ENCODE measurements at places on chromosomes 4 and X.

DNA sequence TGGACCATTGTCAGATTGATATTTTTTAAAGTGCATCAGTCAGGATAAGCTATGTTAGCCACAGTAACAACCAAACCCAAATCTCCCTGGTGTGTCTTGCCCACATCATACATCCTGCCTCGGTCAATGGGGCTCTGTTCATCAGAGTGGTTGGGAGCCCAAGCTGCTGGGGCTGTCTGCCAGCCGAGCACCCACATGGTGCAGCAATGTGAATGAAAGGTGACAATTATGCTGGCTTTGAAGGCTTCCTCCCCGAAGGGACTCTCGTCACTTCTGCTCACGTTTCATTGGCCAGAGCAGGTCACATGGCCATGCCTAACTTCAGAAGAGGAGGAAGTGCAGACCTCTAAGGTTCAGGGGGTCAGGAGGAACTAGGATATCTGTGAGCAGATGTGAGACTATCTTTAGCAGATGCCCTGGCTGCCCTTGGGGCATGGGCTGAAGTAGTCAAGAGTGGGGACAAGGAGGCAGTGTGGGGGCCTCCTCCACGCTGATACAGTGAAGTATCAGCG lies 1.3 kb upstream of the JAKMIP1 start:
- H3K4me3 ChIP-seq, result peak overlapping the region; percentile 61
- H3K36me3 ChIP-seq, result no peaks in the 10 kb centered on the region

DNA sequence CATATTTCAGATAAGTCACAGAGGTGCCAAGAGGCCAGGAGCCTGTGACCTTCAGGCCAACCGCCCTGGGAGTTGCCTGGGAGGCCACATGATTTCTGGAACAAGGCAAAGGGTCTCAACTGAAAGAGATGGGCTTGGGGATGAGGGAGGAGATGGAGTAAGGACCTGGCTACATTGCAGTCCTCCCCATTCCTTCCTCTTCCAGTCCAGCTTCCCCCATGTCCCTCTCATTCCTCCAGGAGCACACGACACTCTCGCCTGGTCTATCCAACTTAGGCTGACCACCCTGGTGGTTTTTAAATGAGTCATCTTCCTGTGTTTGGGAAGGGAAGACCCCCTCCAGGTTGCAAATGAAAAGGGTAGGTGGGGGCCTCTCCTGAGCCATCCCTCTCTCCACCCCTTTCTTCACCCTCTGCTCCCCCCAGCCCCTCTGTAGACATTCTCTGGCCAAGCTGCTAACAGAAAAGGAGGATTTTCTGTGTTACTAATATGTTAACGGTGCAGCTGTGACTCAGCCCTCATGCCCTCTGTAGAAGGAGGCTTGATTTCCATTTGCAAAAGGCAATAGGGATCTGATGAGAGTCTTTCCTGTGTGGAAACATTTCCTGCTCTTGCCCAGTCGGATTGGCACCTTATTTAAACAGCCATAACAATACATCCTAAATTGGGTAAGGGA lies 79.2 kb downstream of the RTL5 start:
- peaks cover 4% of the 10 kb centered on the region for H3K27me3 ChIP-seq
- H3K36me3 ChIP-seq, result no peaks in the 10 kb centered on the region
- no peak overlapping the region for H3K27ac ChIP-seq
- no peak for DNase-seq
- H3K4me3 ChIP-seq, result no peak overlapping the region

DNA sequence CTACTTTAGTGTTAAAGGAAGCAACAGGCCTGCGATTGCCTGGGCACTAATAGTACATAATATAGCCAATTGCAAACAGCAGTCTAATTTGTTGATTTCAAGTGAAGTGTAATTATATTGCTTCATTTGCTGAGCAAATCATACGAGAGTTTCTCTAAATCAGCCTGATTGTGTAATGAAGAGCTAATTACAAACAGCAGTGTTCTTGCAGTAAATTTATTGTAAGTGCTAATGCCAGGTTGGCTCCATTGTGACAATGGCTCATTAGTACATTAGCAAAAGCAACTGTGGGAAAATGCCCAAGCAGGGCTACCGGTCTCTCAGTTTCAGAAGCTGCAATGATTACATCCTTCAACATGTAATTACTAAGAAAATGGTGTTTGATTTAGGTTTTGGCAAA lies 591.5 kb downstream of the GALNTL6 start:
- no peaks in the 10 kb centered on the region for H3K36me3 ChIP-seq
- no peaks in the 10 kb centered on the region for H3K4me1 ChIP-seq
- no peaks in the 10 kb centered on the region for H3K27me3 ChIP-seq
- no peak for DNase-seq
- no peak overlapping the region for H3K27ac ChIP-seq
- H3K4me3 ChIP-seq, result no peak overlapping the region

DNA sequence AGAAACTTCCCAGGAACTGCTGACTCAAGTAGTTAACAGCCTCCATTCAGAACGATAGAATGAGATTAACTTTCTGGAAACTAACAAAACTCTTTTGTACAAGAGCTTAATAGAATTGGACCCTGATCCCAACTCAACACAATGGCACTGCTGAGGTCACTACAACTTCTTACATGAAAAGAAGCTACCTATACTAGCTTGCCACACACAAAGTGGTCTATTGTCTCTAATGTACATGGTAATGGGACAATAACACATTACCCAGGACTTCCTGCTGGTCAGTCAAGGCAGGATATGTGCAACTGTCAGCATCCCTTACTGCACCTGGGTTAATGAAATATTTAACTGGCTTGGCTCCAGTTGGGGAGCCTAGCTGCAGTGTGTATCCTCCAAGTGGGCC lies 56.2 kb downstream of the BRCC3 start:
- no peaks in the 10 kb centered on the region for H3K27me3 ChIP-seq
- DNase-seq, result no peak
- no peak overlapping the region for H3K27ac ChIP-seq
- H3K36me3 ChIP-seq, result peaks cover 23% of the 10 kb centered on the region
- no peaks in the 10 kb centered on the region for H3K4me1 ChIP-seq
- no peak overlapping the region for H3K4me3 ChIP-seq

DNA sequence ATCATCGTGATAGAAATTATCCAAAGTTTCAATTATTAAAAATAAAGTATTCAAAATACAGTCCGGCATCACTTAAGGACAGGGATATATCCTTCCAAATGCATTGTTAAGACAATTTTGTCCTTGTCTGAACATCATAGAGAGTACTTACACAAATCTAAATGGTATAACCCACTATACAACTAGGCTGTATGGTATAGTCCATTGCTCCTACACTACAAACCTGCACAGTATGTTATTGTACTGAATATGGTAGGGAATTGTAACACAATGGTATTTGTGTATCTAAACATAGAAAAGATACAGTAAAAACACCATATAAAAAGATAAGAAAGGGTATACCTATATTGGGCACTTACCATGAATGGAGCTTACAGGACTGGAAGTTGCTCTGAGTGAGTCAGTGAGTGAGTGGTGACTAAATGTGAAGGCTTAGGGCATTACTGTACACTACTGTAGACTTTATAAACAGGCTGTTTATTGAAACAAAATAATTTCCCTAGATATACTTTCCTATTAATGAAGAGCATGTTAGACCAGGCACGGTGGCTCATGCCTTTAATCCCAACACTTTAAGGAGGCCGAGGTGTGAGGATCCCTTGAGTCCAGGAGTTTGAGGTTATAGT lies 44.8 kb upstream of the PTPN13 start:
- H3K27ac ChIP-seq, result no peak overlapping the region
- no peak for DNase-seq
- peaks cover 3% of the 10 kb centered on the region for H3K27me3 ChIP-seq
- H3K36me3 ChIP-seq, result no peaks in the 10 kb centered on the region

GRCh38 chrX:12412561-12412960 lies 274.3 kb downstream of the FRMPD4 start:
- no peak overlapping the region for H3K27ac ChIP-seq
- H3K27me3 ChIP-seq, result no peaks in the 10 kb centered on the region
- H3K4me1 ChIP-seq, result no peaks in the 10 kb centered on the region
- no peak overlapping the region for H3K4me3 ChIP-seq
- DNase-seq, result no peak
